ENCODE measurements at places on chromosomes 2 and 18.

DNA sequence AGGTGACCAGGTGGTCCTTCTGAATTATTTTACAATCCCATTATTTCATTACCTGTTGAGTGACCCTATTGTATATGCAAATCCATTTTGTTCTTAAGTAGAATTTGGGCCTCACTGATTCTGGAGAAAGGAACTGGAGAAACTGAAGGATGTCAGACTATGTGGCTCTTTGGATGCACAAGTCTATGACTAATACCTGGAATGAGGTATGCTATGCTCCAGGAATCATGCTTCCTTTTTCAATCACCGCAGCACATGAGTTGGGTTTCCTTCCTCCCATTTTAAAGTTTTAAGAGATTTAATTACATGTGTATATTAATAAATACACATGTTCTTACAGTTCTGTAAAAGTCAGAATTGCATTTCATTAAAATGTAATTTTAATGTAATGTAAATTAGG is 253.9 kb upstream of the VWC2L start:
- DNase-seq, result no peak

- DNase-seq, result no peak
These were observed 84.5 kb downstream of the COL5A2 start for GRCh38 chr2:189095101-189095500.

GRCh38 chr2:109479804-109480203 is 134.0 kb downstream of the SEPTIN10 start:
- DNase-seq, result no peak

DNA sequence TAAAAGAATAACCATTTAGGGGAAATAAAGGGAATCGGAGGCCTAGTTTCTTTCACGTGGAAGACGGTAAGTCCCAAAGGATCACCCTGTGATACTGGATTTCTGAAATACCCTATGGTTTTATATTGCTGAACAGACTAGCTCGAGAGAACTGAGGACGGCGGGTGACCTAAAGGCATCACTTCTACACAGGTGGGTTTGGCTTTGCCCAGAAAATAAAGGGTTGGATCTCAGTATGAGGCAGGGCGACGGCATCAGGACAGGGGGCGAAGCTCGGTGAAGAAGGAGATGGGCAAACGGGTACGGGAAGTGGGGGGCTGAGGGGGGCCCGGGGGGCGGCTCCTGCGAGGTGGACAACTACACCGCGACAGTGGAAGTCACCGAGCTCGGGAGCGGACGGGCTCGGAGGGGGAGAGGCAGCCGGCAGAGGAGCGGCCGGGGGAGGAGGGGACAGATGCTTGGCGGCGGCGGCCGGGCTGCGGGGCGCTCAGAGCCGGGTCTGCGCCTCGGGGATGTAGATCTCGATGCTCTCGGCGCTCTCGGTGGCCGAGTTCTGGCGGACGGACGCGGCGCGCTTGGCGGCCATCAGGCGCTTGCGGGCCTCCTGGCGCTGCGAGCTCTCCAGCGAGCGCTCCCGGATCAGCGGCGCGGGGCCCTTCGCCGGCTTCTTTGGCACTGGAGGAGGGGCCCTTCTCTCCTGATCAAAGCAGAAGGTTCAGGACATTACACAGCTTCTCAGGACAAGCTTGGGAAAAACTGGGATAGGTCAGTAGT is 48.9 kb downstream of the TGIF1 start:
- DNase-seq, result no peak

DNA sequence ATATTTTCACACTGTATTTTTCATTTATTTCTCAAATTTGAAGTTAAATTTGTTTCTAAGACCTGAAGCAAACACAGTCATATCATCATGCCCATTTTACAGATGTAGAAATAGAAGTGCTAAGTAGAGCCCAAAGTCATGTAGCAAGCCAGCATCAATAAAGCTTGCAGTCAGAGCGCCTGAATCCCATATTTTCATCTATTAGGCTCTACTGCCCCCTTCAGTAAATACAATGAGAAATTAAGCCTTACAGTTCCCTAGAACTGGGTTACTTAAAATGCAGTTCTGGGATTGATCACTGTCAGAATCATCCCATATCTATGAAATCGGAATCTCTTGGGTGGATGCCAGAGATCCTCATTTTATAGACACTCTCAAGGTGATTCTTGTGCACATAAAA is 419.9 kb downstream of the TGIF1 start:
- no peak for DNase-seq

DNA sequence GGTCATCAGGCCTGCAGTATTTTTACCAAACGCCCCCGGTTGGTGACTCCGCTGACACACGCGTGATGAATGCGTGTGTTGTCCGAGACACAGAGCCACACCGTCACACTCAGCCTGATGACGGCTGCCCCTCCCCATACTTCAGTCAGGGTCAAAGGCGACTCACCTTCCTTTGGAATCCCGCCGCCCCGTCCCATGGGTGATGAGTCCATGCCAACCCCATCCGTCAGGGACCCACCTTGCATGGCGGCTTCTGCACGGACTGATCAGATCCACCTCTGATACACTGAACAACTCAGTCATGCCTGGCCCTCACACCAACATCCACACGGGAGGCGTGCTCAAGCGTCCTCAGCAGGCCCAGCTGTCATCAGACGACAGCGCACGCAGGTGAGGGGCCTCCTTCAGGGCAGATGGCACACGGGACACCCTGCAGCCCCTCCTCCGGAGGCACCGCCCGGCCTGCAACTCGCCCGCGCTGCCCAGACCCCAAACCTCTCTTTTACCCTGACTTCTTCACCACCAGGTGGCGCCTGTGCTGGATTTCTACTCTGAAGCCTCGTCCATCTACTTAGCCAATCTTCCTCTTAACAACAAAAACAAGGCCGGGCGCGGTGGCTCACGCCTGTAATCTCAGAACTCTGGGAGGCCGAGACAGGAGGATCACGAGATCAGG is 89.2 kb downstream of the ZNF516 start:
- DNase-seq, result peak; percentile 43

- DNase-seq, result no peak
These were observed 819 bp downstream of the GRHL1 start for GRCh38 chr2:9952286-9952737.

DNA sequence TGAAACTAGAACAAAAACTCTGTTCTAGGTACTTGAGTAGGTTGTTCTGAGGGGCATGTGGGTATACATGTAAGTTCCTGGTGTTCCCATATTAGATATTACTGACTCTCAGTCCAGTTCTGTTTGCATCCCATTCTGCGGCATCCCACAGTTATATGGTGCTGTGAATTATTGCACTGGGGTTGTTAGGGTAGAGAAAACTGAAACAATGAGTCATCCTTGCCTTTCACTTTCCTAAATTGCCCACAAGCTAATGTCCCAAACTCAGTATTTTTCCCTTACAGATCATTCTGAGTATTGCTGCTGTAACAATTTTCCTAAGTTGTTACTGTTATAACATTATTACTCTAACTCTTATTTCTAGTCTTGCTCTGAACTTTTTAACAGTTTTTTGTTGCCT is 3.0 kb downstream of the WDR75 start:
- DNase-seq, result no peak

GRCh38 chr2:103960129-103960513 is 893.8 kb upstream of the POU3F3 start:
- DNase-seq, result no peak

GRCh38 chr2:59353306-59353921 is 1112.3 kb upstream of the FANCL start:
- no peak for DNase-seq

DNA sequence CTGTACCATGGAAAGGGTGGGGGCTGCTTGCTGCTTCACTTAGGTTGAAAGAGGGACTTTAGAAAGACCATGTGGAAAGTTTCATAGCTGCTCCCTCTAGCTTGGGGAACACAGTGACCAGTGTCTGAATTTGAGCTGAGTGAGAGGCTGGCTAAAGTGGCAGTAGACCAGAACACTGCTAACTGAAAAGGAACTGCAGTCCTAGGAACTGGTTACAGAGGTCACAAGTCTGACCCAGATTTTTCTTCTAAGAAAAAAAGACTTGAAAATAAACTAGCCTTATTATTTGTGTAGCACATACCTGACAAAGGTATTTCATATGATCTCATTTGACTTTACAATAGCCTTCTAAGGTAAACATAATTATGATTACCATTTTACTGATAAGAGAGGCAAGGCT is 153.6 kb downstream of the FSHR start:
- no peak for DNase-seq

GRCh38 chr2:23203383-23203782 is 181.6 kb upstream of the KLHL29 start:
- no peak for DNase-seq

- no peak for DNase-seq
These were observed 2.4 kb downstream of the FABP1 start for GRCh38 chr2:88125344-88125923.

GRCh38 chr2:19829672-19830071 is 72.1 kb downstream of the TTC32 start:
- no peak for DNase-seq

GRCh38 chr2:189014449-189015138 is 40.4 kb downstream of the COL3A1 start:
- no peak for DNase-seq

GRCh38 chr2:74314107-74314506 is 29.1 kb downstream of the SLC4A5 start:
- no peak for DNase-seq

DNA sequence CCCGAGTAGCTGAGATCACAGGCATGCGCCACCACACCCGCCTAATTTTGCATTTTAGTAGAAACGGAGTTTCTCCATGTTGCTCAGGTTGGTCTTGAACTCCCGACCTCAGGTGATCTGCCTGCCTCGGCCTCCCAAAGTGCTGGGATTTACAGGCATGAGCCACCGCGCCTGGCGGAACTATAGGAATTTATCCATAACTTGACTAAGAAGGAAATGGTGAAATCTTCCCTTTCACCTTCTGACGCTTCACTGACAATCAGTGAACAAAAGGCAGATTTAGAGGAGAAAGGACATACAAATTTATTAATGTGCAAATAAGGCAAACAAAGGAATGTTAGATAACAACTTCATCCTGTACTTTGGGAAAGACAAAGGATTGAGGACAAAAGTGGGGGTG is 15.4 kb upstream of the GULP1 start:
- DNase-seq, result no peak

- DNase-seq, result peak; percentile 9
These were observed 809 bp downstream of the DBI start for GRCh38 chr2:119367472-119368099.

DNA sequence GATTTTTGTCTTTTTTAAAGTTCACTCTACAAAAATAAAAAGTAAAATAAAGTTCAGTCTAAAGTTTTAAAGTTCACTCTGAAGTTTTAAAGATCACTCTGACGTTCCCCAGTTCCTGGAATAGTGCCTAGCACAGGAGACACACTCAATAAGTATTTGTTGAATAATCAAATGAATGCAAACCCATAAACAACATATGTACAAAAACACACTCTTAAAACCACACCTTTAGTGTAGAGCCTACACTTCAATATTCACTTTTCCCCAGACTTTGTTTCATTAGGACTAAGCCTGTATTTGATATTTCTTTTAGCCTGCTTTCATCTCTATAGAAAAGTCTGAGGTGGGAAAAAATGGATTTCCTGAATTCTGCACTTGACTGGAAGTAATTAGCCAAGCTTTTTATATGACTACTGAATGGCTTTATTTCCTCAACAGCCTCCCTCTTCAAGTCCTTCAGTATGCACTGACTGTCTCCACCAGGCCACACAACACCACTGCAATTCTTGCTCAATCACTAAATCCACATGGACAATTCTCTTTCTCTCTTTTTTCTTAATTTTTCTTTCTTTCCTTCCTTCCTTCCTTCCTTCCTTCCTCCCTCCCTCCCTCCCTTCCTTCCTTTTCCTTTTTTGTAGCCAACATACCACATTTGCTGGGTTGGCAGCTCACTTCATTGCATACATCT is 104.6 kb downstream of the SS18 start:
- DNase-seq, result no peak

DNA sequence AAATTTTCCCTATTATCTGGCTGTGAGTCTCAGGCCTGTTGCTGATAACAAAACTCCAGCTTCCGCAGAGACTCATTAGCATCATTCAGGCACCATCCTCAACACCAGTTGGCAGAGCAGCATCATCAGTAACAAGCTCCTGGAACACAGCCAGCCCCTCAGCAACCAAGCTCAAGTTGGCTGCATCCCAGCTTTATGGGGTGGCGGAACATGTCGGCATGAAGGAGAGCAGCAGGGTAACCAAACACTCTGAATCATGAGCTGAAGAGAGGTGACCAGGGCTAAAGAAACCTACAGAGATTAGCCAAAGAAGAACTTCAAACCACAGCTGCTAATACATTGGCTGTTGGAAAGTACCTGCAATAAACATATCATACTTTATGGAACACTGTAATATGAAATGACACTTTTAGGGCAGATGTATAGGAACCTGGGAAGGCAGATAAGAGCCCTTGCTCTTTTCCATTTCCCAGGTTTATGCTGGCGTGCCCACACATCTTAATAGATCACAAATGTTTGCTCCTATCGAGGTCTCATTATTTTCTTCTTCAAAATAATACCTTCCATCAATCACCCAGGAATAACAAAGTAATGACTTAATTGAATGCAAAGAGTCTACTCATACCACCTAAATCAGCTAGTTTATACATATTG is 63.8 kb downstream of the PDE11A start:
- DNase-seq, result no peak

GRCh38 chr2:211077216-211077767 is 520.9 kb downstream of the CPS1 start:
- no peak for DNase-seq

GRCh38 chr2:160909781-160910242 is 250.4 kb upstream of the TANK start:
- DNase-seq, result no peak

DNA sequence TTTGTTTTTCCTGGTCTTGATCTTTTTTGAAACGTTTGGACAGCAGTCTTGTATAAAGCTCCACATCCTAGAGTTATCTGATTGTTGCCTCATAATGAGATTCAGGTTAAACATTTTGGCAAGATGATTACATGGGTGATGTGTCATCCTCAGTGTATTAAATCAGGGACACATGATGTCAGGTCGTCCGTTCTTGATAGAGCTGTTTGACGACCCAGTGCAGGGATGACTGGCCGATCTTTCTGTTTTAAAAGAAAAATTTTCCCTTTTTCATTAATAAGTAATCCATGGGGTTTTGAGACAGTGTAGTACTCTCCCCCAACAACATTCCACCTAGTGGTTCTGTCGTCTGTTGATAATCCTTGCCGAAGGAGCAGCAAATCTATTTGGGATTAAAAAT is 44.5 kb upstream of the SERPINB2 start:
- DNase-seq, result no peak

- no peak for DNase-seq
These were observed 7.4 kb downstream of the CERKL start for GRCh38 chr2:181649436-181649979.

- no peak for DNase-seq
These were observed 286.4 kb downstream of the TXNL1 start for GRCh38 chr18:56351911-56352500.
